Activated CD4-positive, alpha-beta T cell treated with anti-CD3 and anti-CD28 coated beads, Interleukin-2, amount 50 U/mL, for 24 hours (primary cell): ENCODE measurements at places on chromosomes 2 and 18.

GRCh38 chr2:238172439-238172838, 13.7 kb downstream of the ERFE start:
- no peak for DNase-seq

GRCh38 chr2:65498396-65498795, 66.0 kb upstream of the SPRED2 start:
- DNase-seq: no peak

DNA sequence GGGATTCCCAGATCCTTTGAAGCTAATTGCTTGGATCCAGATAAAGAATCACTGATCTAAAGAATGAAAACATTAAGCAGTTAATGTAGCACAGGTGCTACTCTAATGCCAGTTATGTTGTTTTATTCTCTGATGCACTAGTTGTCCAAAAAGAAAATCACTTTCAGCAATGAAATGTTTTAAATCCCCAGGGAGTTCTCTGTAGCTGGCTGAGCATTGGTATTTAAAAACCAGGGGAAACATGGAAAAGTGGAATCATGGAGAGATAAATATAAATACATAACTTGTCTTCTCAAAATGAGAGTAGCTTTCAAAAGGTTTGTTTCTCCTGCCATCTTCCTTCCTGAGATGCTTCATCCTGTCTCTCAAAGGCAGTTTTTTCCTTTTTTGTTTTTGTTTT, 37.7 kb downstream of the CD302 start:
- DNase-seq: no peak

GRCh38 chr2:133977405-133977804, 276.5 kb upstream of the MGAT5 start:
- DNase-seq: no peak

GRCh38 chr2:146624430-146625160, 1220.2 kb upstream of the ACVR2A start:
- DNase-seq: no peak

- DNase-seq: no peak
These were observed 22.3 kb downstream of the KRTCAP3 start for GRCh38 chr2:27464443-27464842.

DNA sequence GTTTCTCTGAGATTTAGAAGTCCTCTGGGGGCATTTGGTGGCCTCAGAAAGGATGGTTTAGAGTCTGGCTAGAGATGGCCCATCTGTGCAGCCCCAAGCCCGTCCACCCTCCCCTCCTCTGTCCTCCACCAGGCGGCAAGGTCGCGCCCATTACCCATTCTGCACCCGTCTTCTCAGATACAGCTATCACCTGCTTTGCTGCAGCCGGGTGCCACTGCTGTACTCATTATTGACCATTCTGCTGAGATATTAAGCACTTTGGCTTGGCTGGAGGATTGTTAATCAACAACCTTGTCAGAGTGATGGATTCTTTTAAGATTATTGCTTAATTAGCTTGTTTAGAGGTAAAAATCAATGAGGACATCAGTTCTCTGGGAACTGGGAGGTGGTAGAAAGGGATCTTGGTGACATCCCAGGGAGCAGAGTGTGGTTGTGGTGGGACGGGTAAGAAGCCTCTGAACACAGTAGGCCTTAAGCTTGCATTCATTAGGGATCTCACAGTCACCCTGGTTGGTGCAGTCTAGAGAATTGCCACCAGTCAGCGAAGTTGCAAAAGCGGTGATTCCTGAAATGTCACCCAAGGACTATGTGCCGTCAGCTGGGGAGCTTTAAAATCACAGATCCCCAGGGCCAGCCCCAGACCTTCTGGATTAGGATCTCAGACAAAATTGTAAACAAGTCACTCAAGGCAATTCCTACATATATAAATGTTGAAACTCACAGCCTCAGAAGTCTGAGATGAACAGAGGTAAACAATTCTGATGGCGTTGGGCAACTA, 90.9 kb downstream of the CAPN13 start:
- no peak for DNase-seq

GRCh38 chr2:36355890-36356297, 316 bp downstream of the CRIM1 start:
- no peak for DNase-seq

- no peak for DNase-seq
These were observed 1.6 kb downstream of the COBLL1 start for GRCh38 chr2:164839914-164840457.

GRCh38 chr2:164205347-164205746, 415.9 kb downstream of the GRB14 start:
- DNase-seq: no peak

DNA sequence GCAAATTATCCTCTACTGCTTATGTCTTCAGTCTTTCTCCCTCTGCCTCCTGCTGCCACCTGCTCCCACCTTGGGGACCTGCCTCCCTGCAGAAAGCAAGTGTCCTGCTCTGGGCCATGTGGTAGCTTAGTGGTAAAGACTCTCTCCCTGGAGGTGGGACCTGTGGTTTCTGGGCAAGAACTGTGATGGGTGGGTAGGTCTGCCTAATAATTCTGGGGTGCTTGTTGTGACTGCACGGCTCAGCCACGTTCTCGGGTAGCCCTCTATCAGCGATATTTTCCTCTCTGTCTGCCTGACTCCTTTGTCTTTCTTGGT, 16.4 kb upstream of the CD28 start:
- DNase-seq: no peak

- no peak for DNase-seq
These were observed 207.1 kb downstream of the FIGN start for GRCh38 chr2:163528640-163529217.

DNA sequence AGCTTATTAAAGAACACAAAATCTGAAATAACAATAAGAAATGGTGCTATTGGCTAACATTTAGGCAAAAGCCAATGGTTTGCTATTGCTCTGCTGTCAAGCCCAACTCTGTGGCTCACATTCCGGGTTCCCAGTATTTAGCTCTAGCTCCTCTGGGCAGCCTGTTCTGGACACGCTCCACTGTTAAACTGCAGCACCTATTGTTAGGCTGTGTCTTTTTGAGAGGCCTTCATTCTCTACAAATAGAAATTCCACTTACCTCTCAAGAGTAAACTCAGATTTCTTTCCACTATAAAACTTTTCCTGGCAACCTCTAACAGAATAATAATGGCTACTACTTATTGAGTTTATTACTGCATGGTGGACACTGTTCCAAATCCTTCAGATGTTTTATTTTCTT, 3.7 kb upstream of the KLHL14 start:
- DNase-seq: no peak

DNA sequence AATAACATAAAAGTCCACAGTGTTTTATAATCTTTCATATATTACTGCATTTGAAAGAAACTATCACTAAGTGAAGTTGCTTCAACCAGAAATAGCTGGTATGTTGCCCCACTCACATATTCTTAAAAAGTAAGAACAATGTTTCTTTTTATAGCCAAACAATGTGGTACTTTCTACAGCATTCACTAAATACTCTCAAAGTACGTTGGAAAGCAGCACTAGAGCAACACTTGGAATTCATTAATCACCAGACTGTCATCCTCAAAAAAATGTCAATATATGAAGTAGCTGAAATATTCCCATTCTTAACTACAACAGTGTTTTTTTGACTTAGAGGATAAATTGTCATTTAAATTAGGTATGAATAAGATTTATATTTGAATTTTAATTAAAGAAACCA, 32.8 kb downstream of the COBLL1 start:
- DNase-seq: no peak

DNA sequence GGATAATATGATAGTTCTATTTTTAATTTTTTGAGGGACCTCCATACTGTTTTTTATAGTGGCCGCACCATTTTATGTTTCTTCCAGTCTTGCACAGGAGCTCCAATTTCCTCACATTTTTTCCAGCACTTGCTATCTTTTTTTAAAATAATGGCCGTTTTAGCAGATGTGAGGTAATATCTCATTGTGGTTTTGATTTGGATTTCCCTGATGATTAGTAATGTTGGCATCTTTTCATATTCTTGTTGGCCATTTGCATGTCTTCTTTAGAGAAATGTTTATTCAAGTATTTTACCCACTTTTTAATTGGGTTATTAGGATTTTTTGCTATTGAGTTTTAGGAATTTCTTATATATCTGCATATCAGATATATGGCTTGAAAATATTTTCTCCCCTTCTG, 29.9 kb upstream of the NAPG start:
- no peak for DNase-seq

DNA sequence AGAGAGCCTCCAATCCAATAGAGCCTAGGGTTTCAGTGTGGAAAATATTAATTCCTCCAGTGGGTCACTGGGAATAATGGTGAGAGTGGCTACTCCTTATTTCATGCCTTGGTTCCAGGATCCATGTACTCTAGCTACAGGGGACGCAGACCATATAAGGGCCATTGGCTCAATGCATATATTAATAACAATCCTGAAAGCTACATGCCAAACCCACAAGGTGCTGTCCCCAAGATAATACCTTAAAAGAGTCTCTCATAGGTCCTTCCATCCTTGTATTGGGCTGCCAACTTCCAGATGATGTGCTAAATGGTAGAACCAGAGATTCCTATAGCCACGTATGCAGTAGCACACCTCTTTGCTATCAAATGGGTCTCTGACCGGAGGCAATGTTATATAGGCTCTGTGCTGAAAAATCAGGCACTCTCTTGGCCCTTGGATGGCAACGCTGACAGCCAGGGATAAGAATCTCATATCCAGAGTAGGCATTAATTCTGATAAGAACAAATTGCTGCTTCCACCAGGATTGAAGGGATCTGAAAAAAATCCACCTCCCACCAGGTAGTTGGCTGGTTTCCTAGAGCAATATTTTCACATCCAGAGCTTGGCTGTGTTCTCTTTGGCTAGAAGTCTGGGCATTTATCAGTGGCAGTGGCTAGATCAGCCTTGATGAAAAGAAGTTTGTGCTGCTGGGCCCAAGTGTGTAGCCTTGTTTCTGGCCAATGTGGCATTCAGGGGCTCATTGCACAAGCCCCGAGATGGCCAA, 218.1 kb upstream of the MGAT5 start:
- DNase-seq: no peak

DNA sequence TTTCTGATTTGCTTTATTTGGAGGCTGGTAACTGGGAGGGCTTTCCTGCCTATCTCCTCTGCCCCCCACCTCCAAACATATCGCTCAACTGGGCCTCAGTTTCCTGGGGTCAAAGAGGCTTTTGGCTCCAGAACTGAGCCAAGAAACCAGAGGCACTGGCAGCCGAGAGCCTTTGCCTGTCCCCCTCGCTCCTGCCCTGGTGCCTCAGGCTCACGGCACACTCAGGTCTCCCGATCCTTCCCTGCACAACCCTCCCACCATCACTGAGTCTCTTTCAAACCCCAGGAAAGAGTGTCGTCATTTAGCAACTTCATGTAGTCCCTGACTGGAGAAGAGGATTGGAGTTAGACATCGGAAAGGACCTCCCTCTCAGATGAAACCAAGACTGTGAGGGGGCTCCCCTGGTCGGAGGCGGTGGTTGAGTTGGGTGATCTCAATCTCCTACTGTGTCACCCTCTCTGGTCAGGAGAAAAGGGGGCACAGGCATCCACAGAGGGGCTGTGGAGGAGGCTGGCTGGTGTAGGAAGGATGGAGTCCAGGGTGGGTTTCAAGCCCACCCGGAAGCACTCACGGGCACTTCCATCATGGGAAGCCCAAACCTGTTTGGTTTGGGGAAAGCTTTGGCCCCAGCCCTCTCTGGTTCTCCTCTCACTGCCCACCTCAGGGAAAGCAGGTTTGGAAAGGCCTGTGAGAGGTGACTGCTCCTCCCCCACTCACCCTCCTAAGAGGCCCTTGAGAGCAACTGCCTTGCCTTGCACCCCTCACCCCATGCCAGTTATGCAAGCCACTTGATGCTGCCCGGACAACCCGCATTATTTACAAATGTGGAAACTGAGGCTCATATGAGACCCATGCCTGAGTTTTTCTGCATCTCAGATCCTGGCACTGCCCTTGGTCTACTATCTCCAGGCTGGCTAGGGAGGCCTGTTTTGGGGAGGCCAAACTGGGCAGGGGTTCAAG, 62.3 kb downstream of the TNS1 start:
- no peak for DNase-seq

DNA sequence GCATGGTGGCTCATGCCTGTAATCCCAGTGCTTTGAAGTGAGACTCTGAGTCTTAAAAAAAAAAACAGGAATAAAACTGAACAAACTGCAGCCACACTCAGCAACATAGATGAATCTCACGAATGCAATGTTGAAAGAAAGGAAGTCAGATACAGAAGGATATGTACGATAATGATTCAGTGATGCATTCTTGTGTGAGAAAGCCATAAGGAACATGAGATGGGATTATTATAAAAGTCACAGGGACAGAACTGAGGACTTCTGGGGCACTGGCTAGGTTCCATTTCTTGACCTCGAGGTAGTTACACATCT, 56.9 kb upstream of the SMAD2 start:
- DNase-seq: no peak

DNA sequence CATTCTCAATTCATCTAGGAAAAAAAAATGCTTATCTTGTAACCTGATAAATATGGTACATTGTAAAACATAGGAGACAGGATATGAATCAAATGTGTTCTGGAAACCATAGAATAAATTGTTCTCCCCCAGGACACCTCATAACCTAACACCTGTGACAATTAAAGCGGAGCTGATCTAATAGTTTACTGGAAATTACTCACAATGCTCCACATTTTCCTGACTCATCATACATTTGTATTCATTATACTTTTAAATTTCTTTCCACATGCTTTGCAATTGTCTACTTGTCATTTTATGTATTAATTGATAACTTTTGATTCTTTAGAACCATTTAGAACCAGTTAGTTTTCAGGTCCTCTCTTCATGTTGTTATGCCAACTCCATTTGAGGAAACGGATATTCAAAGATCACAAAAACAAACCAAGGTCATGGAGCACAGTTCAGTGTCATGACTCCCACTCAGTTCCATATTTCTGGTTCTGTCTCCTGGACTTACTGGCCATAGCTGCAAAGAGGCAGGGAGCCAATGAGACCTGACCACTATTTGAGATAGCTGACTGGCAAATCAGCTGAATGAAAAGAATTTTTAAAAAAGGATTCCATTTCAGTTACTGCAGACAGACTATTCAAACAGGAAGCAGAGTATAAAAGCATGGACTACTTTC, 128.5 kb downstream of the CALCRL start:
- no peak for DNase-seq

GRCh38 chr2:240777456-240778212, 42.4 kb downstream of the KIF1A start:
- DNase-seq: no peak

DNA sequence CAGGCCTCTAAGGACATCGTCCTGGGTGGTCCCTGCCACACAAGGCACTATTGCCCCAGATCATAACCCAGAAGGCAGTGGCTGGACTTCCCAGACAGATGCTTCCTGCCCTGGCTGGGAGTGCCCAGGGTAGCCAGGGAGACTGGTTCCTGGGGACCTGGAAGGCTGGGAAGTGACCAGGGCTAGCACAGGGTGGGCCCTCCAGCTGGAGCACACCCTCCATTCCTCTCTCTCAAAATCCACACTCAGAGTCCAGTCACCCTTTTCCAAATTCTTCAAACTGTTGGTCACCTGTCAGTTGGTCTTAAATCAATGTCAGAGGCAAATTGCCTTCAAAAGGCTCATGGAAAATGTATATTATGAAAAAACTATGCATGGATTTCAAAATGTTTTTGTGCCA, 11.6 kb upstream of the TUBB6 start:
- DNase-seq: no peak
